ENCODE measurements at places on chromosomes 16 and 17.

DNA sequence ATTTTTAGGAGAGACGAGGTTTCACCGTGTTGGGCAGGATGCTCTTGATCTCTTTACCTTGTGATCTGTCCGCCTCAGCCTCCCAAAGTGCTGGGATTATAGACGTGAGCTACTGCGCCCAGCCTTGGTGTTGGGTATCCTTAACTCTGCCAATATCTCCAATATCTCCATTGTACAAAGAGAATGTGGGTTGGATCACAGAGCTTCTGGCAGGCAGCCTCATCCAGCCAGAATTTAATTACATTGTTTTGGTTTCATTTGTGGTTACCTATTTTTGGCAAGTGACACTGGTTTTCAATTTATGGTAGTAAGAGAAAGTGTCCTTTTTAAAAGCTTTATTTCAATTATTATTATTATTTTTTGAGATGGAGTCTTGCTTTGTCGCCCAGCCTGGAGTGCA is 14.0 kb upstream of the RFWD3 start:
- DNase-seq, result no peak

DNA sequence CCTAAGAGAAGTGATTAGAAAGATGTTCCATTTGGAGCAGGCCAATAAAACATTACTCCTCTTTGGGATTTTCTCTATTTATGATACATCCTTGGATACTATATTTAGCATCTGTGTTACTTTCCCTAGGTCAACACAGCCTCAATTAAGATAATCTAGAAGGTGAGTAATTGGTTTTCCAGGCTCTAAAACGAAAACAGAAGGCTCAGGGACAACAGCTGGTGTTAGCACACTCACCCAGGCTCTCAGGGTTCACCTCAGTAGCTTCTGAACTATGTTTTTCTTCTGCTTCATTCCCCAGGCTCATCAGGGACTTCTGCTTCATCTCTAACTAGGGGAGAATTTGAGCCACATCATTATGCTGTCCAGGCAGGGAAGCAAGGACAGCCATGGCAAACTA is 76.6 kb downstream of the ZZEF1 start:
- DNase-seq, result no peak

GRCh38 chr16:6777624-6778023 is 555.0 kb upstream of the RBFOX1 start:
- DNase-seq, result no peak

DNA sequence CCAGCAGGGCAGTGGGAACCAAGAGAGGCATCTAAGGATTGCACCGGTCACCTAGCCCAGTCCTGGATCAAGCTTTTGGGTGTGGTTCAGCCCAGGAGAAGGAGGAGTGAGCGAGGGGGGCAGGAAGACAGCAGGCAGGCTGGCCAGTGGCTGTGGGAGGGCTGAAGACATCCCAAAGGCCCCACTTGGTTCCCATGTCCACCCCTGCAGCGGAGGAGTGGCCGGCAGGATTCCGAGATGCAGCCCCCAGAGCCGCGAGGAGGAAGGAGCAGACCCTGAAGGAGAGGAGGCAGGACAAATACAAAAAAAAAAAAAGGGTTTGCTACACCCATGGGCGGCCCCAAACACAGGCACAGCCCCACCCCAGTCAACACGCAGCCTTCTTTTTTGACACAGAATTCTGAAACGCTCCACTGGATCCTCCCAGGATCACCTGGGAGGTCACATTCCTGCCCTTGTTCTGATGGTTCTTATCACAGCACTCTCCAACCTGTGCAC is 1.1 kb upstream of the SLC47A2 start:
- no peak for DNase-seq

- DNase-seq, result no peak
Observed at GRCh38 chr16:84505249-84506187, 1.1 kb upstream of the MEAK7 start.

DNA sequence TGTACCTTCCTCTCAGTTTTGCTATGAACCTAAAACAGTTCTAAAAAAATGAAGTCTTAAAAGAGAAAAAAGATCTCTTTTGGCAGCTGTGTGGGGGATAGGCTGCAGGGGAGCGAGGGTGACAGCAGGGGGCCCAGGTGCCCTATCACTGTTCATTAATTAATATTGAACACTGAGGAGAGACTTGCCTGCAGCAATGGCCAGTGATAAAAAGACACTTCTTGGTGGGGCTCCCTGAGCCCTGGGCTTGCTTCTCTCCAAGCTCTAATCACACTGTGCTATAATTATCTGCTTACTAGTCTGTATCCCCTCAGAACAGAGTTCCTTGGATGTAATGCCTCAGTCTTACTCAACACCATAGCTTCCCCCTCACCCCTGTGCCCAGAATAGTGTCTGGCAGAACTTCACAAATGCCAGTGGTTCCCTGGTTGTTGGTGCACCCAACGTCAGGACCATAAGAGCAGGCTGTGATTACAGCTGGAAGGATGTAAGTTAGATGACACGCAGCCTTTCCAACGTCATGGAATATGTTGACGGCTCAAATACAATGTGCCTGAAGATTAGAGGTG is 52.0 kb upstream of the IRX6 start:
- no peak for DNase-seq

- DNase-seq, result no peak
Observed at GRCh38 chr17:14330492-14330962, 29.6 kb downstream of the HS3ST3B1 start.

DNA sequence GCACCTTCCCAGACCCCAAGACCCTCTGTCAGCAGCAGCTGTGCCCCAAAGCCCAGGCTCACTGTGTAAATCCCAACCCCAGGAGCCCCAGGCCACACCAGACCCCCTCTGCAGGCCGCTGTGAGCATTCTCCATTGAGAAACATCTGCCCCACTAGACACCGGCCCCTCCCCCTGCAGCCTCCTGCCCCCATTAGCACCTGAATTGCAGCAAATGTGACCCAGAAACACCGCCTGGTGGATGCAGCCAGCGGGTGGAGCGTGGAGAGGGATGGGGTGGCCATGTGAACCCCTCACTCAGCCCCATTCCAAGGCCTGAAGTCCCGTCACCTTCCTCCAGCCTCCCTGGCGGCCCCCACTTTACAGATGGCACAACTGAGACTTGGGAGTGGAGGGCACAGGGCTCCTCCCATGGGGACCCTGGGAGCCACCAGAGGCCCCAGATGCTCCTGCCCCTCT is 2.2 kb downstream of the UBALD1 start:
- DNase-seq, result no peak

- DNase-seq, result no peak
Observed at GRCh38 chr17:53133876-53134275, 688.9 kb upstream of the KIF2B start.
